Dermis blood vessel endothelial cell (primary cell): ENCODE measurements at places on chromosomes 2 and 18.

- DNase-seq, result peak; percentile 41
Measured at GRCh38 chr2:159712929-159713420, 669 bp downstream of the MARCHF7 start.

DNA sequence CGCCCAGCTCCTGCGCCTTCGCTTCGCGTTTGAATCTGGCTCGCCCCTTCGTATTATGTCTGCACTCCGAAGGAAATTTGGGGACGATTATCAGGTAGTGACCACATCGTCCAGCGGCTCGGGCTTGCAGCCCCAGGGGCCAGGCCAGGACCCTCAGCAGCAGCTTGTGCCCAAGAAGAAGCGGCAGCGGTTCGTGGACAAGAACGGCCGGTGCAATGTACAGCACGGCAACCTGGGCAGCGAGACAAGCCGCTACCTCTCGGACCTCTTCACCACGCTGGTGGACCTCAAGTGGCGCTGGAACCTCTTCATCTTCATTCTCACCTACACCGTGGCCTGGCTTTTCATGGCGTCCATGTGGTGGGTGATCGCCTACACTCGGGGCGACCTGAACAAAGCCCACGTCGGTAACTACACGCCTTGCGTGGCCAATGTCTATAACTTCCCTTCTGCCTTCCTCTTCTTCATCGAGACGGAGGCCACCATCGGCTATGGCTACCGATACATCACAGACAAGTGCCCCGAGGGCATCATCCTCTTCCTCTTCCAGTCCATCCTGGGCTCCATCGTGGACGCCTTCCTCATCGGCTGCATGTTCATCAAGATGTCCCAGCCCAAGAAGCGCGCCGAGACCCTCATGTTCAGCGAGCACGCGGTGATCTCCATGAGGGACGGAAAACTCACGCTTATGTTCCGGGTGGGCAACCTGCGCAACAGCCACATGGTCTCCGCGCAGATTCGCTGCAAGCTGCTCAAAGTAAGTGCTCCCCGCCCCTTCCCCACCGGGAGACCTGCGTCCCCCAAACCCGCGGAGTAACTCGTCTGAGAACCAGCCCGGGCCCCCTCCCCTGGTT is 453 bp downstream of the KCNJ3 start:
- DNase-seq, result no peak

- DNase-seq, result no peak
Measured at GRCh38 chr2:176854878-176855277, 357.7 kb upstream of the HNRNPA3 start.

- no peak for DNase-seq
Measured at GRCh38 chr2:174892546-174892945, 112.6 kb downstream of the CHN1 start.

DNA sequence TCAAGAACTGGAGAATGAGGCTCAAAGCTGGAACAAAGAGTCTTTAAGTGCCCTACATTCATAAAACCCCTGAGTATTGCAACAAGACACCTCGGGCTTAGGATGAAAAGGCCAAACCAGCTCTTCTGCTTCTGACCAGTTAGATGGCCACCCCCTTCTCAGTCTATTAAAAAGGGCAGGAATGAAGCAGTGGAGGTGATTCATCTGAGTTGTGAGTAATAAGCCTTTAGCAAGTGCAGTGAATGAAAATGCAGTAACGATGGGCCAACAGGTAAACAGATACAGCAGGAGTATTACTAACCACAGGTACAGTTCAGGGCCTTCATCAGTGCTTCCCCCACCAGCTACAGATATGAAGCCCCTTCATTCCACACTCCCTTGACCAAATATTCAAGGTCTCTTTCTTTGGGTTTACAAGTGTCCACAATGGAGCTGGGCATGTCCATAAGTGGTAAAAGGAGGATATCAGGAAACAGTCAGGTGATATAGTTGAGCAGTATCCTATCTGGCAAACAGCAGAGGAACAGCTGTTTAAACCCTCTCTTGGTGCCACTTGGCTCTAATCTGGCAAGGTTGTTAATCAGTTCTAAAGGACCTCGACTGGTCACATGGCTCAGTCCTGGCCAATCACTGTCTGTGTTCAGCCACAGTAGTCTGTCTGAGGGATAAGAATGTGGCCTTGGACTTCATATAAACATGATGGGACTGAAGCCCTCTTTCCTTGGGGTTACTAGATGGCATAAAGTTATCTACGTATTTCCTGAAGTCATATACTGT is 17.8 kb downstream of the SERPINB13 start:
- DNase-seq, result no peak

- DNase-seq, result peak; percentile 93
Measured at GRCh38 chr18:73563901-73564472, 583.6 kb downstream of the FBXO15 start.
